ENCODE measurements at places on chromosomes 4 and X.

DNA sequence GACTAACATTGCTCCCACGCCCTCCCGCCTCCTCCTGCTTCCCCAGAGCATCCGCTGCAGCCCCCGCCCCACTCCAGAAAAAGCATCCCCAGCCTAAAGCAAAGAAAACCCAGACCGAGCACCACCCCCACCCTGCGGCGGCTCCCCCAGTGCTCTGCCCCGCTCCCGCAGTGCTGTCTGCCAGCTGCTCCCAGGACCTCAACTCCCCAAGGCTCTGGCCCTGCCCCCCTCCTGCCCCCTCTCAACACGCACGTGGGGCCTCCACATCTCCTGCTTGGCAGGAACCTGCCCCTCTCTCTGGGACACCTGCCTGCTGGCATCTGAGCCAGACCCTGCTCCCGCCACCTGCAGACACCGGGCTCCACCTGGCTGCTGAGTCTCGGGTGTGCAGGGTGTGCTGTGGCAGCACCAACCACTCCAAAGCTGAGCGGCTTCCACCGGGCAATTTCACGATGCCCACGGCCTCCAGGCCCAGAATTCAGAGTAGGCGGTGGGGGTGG, 79.4 kb downstream of the FAM53A start:
- ATAC-seq = no peak

DNA sequence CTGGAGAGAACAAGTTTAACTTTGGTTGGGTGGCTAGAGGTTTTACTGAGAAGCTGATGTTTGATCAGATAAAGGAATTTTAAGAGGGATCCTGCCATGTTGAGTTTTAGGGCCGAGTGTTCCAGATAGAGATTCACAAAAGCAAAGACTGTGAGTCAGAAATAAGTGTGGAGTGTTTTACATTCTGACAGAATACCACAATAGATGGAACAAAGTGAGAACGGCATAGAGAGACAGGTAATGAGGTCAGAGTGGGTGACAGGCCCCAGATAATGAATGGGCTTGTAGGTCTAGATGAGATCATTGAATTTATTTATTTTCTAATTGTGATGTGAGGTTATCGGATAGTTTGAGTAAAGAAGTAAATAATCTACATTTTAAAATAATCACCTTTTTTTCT, 502.6 kb downstream of the EPHA5 start:
- no peak for ATAC-seq

- no peak for ATAC-seq
Observed at GRCh38 chrX:9605484-9605883, 140.6 kb downstream of the TBL1X start.

GRCh38 chr4:8038719-8039251, 99.1 kb upstream of the AFAP1 start:
- no peak for ATAC-seq

- ATAC-seq = peak; percentile 53
Observed at GRCh38 chr4:76897536-76898384, at the start of gene SOWAHB. Gene SOWAHB (minus strand): TSS chr4:76898144. CDS start chr4:76897849, 295 bp downstream.

DNA sequence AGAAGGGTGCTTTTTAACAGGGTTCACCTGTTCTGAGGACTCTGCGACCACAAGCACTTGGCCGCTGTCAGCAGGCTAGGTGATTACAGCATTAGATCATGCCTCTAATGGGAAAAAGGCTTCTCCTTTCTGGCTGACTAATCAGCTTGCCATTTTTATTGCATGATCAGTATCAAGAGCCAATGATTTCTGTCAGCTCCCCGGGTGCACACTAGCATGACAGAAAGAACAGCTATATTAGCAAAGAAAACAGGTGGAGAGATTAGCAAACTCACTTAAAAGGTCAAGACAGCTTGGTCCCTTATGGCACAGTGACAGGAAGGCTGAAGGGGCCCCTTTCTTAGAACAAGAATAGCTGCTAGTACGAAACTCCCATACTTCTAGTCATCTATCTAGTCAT, 170.0 kb downstream of the SMIM20 start:
- peak; percentile 55 for ATAC-seq
